ENCODE measurements at places on chromosomes 11 and 22. TPM values are rescaled to one million over a fixed set of nuclear protein-coding genes. Genes with fewer than 3 reads are reported as not detected.

Gene MS4A8
- total RNA-seq, result 54.1 TPM

Gene B3GAT1
- total RNA-seq, result 0.16 TPM

Gene ASRGL1
- total RNA-seq, result 44.5 TPM

Gene TEAD1
- total RNA-seq, result 57.1 TPM

Gene MYO7A
- 6.0 TPM for total RNA-seq

Gene KRTAP5-7
- 4.5 TPM for total RNA-seq

Gene MISFA
- not detected for total RNA-seq

Gene RGL4
- total RNA-seq, result 1.1 TPM

Gene DLG2
- 5.4 TPM for total RNA-seq

Gene NXPE4
- 272 TPM for total RNA-seq

GRCh38 chr11:33646629-33647028 is 54.0 kb downstream of the C11orf91 start:
- DNase-seq, result no peak

GRCh38 chr11:68560216-68560615 is 99.7 kb downstream of the PPP6R3 start:
- no peak for DNase-seq

- DNase-seq, result no peak
Observed at GRCh38 chr11:114136686-114137640, 77.5 kb downstream of the ZBTB16 start.

DNA sequence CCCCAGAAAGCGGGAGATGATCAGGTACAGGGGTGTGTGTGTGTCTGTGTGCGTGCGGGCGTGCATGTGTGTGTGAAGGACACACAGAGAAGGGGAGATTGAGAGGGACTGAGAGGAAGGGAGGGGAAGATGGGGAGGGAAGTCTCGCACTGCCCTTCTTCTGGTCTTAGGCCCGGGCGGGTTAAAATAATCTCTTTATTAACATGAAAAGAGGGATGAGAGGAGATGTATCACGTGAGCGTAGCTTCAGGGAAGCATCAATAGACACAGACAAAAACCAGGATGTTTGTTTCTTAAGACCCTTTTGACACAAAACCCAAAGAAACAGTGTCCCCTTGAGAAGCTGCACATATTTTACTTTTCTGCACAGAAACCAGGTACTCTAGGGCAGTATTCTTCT is 347.3 kb downstream of the BRD1 start:
- no peak for DNase-seq

- no peak for DNase-seq
Observed at GRCh38 chr11:85918910-85919794, 64.0 kb downstream of the CCDC83 start.

GRCh38 chr11:124536520-124536919 is 6.9 kb downstream of the OR8B12 start:
- DNase-seq, result peak; percentile 11

GRCh38 chr11:82229341-82229740 is 504.3 kb downstream of the FAM181B start:
- DNase-seq, result no peak

DNA sequence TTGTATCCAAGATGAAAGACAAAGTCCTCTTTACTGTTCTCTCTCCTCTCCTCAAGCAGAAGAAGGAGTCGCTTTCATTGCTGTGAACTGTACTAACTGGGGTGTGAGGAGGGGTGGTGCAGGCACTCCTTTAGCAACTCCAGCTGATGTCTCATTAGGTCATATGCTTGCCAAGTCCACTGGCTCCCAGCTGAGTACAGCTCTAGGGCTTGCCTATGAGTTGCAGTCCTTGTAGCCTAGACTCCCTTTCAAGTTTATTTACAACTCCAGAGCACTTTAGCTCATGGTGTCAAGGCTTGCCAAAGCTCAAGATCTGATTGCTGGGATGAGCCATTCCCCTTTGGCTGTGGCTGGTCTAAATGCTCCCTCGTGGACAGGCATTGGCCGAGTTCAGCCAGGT is 55.1 kb upstream of the PDGFD start:
- DNase-seq, result no peak

- no peak for DNase-seq
Observed at GRCh38 chr11:18358646-18359045, 35.7 kb upstream of the LDHA start.

GRCh38 chr22:35544189-35544588 is 3.6 kb downstream of the RASD2 start:
- no peak for DNase-seq

- peak; percentile 9 for DNase-seq
Observed at GRCh38 chr22:17501679-17502285, 61.5 kb upstream of the SLC25A18 start.

- no peak for DNase-seq
Observed at GRCh38 chr11:78231962-78232501, 43.3 kb downstream of the USP35 start.

DNA sequence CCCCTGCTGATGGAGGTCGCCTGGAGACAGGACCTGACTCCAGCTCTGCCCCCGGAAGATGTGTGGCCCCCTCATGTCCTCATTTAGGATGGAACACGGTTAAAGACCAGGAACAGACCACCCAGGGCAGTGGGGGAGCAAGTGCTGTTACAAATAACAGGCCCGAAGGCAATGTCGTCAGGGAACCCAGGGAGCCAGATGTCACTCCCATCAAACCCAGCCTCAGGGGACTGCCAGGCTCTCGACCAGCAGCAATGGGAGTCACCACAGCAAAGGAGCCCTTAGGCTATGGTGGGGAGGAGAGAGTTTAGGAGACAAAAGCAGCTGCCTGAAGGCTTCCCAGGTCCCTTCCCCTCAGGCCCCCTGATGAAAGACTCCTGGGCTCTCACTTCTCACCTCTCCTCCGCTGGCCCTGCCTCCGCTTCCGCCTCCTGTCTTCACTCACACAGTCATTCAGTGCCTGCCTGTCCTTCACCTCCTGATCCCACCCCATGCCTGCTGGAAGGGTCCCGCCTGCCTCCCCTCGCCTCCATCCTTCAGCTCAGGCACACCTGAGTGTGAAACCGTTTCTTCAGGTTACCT is 4.4 kb downstream of the RPS19BP1 start:
- peak; percentile 41 for DNase-seq

- peak; percentile 73 for DNase-seq
Observed at GRCh38 chr11:11620173-11620920, 1.5 kb downstream of the GALNT18 start.

GRCh38 chr11:27234043-27234668 is 128.9 kb downstream of the CCDC34 start:
- DNase-seq, result peak; percentile 56

GRCh38 chr11:10931761-10932670 is 74.2 kb upstream of the ZBED5 start:
- DNase-seq, result peak; percentile 36

Measured in transverse colon (tissue), 4 donors.